NCI-H526 treated with DMSO at 0.1 percent for 48 hours (cell line): ENCODE measurements at places on chromosomes 7 and 10.

- no peak for DNase-seq
Measured at GRCh38 chr10:99461230-99461629, 30.8 kb upstream of the GOT1 start.

DNA sequence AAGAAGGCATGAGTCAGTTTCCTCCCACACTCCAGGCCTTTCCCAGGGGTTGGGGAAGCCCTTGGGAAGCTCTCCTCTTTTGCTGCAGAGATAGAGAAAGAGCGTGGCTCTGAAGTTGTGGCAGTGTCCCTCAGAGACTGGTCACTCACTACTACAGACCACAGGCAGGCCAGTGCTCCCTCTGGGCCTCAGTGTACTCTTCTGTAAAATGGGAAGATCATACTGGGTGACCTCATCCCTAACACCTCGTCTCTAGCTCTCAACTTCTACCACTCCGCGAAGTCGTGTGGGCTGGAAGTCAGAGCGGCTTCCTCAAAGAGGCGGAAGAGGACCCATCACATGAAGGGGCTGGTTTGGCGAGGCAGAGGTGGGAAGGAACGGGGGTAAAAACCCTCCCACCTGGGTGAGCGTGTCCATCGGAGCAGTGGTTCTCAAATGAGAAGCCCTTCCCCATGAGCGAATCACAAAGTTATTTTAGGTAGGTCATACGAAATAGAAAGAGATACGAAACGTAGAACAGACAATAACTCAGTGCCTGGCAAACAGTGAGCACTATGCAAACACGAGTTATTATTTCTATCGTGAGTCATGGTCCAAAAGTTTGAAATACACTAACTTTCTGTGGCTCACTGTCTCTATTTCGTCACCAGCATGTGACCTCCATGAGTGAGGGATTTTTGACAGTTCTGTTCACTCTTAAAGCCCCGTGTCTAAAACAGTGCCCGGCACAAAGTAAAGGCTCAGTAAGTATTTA, 32.7 kb downstream of the PRKAG2 start:
- DNase-seq: no peak

- no peak for DNase-seq
Measured at GRCh38 chr10:46050941-46051623, 5.0 kb upstream of the MSMB start.

- DNase-seq: no peak
Measured at GRCh38 chr10:34682580-34682979, 132.5 kb downstream of the PARD3 start.

DNA sequence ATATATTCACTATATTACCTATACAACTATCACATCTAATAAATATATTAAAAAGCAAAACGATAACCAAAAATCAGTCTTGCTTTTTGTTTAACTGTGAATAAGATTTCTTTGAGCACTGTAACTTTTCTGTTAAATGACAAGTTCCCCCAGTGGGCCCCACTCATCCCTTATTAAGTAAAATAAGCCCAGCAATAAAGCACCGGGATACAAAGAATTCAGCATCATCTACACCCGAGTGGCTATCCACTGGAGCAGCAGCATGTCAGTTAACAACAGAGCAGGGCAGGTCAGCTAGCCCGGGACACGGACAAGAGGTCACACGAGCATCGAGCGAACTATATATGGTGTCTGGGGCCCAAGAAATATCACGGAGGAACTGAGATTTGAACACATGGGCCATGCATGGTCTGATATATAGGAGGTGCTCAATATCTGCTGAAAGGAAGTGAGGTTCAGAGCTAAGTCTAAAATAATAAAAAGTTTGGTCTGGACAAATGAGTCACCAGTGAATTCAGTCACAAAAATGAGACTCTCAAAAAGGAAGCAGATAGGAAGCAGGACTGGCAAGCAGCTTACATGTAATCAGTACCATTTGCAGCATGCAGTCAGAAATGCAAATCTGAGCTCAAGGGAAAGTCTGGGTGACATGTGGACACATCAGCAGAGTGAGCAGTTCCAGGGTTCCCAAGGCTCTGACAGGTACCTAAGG, 4.1 kb downstream of the ERCC6 start:
- DNase-seq: no peak

GRCh38 chr10:75424571-75424970, 6.9 kb upstream of the LRMDA start:
- no peak for DNase-seq

- DNase-seq: no peak
Measured at GRCh38 chr7:83672157-83672556, 23.2 kb upstream of the SEMA3E start.

DNA sequence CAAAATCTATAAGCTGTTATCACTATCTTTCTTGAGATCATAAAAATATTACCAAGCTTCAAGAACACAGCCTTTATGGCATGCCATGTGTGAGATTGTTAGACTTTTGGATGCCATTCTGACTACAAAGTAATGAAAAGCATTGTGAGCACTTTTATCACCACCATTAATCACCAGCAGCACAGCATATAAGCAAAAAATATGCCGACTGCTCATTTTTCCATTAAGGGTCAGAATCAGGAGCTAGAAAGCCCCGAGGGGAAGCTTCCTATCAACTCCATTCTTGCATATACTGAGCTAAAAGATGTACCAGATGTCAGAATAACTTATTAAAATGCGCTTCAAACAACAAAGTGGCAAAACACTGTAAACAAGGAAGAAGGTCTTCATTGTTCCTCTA, 114.3 kb downstream of the LMBR1 start:
- DNase-seq: no peak

DNA sequence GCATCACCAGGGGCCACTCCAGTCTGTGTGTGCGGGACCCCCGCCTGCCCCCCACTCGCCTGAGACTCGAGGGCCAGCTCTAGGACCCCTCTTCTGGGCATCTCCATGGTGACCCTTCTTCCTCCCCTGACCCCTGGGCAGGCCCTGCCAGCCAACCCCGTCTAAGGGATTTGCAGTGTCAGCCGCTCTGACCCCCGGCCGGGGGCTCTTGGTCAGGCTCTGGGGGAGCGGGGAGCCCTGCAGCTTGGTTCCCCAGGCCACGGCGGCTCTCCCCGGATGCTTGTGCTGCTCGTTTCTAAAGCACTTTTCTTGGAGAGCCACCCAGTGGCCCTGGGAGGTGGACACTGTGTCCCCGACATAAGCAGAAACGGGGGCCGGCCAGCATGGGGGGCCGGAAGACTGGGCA, 5.3 kb downstream of the TTYH3 start:
- DNase-seq: no peak
